ENCODE measurements at places on chromosomes 2 and 18.

DNA sequence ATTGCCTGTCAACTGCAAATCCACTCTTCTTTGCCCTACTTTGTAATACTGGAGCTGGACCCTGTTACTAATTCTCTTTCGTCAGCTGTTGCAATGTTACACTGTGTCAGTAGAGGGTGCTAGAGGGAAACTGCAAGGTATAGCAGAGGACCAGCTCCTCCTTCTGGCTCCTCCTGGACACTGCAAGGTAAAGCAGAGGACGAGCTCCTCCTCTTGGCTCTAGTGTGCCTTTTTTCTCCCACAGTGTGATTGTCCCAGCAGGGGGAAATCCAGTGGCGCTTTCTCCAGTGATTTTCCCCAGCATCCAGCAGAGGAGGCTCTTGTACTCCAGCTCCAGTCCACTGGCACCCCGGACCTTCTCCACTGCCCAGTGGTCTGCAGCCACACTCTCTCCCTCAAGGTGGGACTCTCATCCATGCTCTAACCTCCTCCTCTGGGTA is 95.6 kb downstream of the CAPN13 start:
- DNase-seq, result peak; percentile 78

DNA sequence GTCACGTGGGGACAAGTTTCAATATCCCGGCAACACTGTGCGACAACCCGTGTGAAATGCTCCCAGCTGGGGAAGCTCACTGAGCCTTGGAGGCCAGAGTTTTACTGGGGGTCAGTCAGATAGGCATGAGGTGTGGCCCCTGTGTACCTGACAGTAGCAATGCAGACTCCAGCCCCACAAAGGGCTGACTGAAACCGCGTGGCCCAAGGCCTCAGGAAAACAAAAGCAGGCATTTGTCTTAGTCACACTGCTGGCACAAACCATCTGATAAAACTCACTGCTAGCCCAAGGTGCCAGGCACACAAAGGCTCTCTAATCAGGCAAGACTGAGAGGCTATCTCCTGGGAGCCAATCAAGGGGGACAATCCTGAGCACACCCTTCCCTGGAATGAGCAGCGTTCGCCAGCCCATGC is 786.6 kb upstream of the RAB6C start:
- DNase-seq, result no peak

DNA sequence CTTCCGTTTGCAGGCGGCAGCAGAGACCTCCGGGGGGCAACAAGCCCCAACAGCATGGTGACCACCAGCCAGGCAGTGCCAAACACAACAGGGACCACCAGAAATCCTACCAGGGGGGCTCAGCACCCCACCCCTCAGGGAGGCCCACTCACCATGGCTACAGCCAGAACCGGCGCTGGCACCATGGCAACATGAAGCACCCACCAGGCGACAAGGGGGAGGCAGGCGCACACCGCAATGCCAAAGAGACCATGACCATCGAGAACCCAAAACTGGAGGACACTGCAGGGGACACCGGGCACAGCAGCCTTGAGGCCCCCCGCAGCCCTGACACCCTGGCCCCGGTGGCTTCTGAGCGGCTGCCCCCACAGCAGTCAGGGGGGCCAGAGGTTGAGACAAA is 192.9 kb downstream of the SMAD7 start:
- no peak for DNase-seq

DNA sequence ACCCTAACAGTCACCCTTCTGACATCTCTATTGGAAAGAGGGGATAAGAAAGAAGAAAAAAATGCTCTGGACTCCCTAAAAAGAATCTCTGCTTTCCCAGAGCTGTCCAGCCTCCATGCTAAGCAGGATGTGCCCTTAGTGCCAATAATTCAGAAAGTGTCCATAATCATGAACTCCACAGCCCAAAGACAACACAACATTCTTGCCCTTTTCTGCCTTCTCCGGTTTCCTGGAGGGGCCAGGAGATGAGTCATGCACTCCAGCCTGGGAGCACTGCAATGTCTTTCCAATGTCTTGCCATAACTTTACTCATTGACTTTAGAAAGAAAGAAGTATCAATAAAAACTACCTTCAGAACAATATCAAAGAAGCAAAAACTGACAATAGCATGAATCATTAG is 44.0 kb downstream of the KLF7 start:
- no peak for DNase-seq

DNA sequence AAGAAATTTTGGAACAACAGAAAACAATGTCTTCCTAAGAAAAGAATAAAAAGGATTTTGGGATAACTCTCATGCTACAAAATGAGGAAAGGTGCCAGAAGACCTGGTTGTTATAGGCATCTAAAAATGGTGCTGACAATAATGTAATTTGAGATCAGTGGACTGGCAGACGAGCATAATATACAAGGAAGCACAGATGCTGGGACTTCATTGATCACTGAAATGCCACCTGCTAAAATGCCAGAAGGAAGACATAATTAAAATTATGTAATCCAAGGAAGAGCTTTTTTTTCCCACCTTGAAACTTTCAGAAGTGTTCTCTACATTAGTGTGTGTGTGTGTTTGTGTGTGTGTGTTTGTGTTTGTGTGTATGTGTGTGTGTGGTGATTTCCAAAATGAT is 535.9 kb downstream of the XIRP2 start:
- no peak for DNase-seq

DNA sequence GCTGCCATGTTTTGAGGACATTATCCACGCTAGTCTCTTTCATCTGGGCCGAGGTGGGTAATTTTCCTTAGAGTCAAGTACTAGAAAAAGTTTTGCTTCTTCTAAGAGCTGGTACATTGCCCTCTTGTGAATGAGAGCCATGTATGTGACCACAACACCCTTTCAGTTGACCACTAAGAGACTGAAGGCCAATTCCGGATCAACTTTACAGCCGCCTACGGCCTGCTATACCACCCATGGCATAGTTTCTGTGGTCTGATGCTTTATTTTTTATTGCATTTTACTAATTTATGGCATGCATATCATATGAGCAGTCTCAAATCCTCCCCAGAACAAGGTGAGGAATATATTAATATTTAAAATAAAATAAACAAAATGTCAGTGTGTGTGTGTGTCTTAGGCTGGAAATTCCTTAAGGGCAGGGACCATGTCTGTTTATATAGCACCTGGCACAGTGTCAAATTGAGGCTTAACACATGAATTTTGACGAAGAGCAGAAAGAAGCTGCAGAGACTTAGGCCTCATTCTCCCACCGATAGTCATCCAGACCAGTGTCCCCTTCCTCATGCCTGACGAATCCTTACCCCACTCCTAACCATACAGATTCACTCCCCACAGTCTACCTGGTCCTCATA is 35.4 kb downstream of the PSD4 start:
- no peak for DNase-seq

DNA sequence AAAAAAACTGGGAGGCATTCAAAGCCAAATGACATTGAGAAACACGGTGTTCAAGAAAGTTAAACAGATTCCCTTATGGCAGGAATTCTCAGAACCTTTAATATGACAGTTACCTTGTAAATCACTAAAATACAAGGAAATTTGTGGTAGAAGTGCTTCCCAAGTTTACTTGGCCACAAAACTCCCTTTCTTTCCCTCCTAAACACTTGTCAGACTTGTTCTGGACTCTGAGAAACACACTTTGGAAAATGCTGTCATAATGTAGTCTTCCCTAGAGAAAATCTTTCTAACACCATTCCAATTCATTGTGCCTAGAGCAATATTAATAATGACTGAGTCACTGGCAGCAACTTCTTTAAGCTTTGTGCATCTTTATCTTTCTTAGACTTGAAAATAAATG is 140.4 kb downstream of the ANKRD44 start:
- DNase-seq, result no peak

GRCh38 chr2:66431846-66432587 is 2.9 kb upstream of the MEIS1 start:
- no peak for DNase-seq

DNA sequence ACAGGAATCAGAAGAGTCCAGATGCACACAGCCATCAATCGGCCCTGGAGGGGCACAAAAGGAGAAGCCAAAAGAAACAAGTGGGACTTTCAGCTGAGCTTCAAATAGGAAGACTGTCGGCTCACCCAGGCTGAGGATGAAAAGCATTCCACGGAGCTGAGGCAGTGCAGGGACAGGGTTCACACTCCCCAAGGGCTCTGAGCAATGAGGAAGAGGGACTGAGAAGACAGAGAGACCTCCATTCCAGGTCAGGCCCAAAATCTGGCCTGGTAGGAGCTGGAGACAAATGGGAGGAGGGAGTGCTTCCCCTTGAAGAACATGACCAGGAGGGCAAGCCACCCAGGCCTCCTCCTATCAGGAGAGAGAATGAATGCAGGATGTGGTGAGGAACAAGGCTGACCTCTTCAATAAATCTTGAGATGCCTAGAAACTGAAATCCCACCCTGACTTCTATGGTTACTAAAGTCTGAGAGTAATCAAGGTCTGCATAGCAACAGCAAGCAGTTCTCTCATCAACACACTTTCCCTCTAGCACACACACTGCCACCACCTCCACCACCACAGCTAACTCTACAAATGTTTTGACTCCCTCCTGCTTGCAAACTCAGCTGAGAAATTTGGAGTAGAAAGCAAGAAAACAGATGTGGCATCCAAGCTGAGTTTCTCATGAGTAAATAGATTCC is 434.4 kb downstream of the TNS1 start:
- DNase-seq, result no peak

- no peak for DNase-seq
Measured at GRCh38 chr18:47391665-47392064, 140.2 kb upstream of the SKOR2 start.

DNA sequence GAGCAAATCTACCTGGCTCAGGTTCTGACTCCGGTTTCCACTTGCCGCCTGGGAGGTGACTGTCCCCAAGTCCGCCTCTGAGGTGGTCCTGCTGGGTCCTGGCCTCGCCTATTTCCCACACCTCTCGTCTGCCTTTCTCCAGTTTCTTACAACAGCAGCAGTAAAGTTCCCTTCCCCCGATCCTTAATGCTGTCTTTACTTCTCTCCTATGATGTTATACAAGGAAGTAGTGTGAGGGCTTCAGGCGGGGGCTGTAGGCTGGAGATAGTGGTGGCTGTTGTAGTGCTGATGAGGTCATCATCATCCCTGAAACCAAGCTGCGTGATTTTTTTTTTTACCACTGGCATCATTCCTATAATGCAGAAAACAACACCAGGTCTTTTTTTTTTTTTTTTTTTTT is 18.9 kb downstream of the TGIF1 start:
- DNase-seq, result no peak

- DNase-seq, result no peak
Measured at GRCh38 chr2:239177908-239178307, 222.9 kb downstream of the HDAC4 start.

GRCh38 chr2:207055257-207055656 is 110.5 kb downstream of the KLF7 start:
- DNase-seq, result no peak

GRCh38 chr2:121664086-121664485 is 14.8 kb upstream of the CLASP1 start:
- DNase-seq, result no peak

- no peak for DNase-seq
Measured at GRCh38 chr2:65778137-65778536, 345.7 kb upstream of the SPRED2 start.

DNA sequence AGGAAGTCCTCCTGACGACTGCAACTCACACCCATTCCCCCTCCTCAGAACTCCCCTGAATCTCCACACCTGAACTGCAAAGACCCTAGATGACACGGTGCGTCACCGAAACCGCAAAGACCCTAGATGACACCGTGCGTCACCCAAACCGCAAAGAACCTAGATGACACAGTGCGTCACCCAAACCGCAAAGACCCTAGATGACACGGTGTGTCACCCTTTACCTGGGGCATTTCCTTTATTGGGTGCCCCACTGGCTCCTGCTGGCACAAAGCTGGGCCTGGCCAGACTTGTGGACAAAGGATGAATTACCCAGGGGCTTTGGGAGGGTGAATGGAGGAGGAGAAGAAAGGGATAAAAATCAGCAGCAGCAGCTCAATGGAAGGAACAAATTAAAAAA is 123.8 kb downstream of the CELF4 start:
- DNase-seq, result no peak

- no peak for DNase-seq
Measured at GRCh38 chr2:167863377-167863776, 384.0 kb downstream of the STK39 start.

DNA sequence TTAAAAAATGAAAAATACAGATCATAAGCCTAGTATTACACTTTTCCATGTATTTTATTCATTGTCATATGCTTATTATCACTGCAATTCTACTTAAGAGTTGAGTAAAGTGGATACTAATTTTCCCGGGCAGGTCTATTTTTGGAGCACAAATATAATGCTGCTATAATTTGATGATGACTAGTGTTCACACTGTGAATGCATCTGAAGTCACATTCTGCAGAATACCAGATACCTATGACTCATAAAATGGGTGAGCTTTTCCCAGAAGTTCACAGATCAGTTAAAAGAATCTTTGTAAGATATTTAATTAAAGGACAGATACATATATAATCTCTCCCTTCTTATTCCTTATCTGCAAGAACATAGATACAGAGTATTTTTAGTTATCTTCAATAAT is 79.8 kb upstream of the MC4R start:
- no peak for DNase-seq

GRCh38 chr2:237475704-237476141 is 11.3 kb upstream of the MLPH start:
- DNase-seq, result peak; percentile 74

- no peak for DNase-seq
Measured at GRCh38 chr2:51291762-51292551, 260.0 kb upstream of the NRXN1 start.

- no peak for DNase-seq
Measured at GRCh38 chr2:99886418-99886817, 256.0 kb downstream of the AFF3 start.

DNA sequence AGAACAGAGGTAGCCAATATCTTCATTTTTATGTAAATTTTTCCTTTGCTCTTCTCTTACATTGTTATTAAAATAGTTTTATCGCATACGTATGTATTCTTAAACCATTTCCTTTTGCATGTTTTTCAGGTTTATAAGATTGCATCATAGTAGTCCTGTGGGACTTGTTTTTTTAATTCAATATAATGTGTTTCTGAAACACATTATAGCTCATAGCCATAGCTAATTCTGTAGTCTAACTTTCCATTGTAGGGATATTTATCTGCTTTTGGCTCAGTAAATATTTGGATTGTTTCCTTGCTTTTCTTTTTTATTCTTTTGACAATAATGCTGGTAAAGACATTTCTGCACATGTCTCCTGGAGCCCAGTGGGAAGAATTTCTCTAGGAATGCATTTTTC is 484.3 kb downstream of the PTPRM start:
- no peak for DNase-seq

GRCh38 chr2:72276876-72277275 is 129.2 kb upstream of the CYP26B1 start:
- DNase-seq, result no peak
